NCI-H187 (cell line): ENCODE measurements at places on chromosomes 4 and X.

- no peak for DNase-seq
Measured at GRCh38 chr4:121484633-121485032, 103.8 kb upstream of the QRFPR start.

DNA sequence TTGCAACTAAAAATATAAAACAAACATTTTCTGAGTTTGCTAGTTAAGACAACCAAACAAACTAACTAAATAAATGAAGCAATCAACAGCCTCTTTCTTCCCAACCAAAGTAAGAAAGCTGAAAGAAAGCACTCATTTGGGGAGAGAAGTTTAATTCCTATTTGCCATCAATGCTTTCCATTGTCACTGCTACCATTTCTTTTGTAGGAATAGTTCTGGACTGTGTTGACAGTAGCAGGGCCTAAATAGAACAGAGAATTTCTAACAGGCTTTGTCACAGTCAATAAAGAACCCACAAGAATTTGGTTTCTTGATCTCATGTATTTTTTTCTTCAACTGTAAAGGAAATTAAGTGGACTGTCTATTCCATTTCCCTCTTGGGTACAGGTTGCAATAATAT, 1886.4 kb upstream of the TENM3 start:
- DNase-seq = no peak

DNA sequence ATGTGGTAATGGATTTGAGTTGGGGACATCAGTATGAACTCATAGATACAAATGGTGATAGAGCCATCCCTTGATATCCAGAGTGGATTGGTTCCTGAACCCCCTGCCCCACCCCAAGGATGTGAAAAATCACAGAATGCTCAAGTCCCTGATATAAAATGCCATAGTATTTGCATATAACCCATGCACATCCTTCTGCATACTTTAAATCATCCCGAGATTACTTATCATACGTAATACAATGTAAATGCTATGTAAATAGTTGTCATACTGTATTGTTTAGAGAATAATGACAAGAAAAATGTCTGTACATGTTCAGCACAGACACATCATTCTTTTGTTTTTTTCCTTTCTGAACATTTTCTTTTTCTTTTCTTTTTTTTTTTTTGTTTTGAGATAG, 18.9 kb upstream of the SEPTIN11 start:
- no peak for DNase-seq

DNA sequence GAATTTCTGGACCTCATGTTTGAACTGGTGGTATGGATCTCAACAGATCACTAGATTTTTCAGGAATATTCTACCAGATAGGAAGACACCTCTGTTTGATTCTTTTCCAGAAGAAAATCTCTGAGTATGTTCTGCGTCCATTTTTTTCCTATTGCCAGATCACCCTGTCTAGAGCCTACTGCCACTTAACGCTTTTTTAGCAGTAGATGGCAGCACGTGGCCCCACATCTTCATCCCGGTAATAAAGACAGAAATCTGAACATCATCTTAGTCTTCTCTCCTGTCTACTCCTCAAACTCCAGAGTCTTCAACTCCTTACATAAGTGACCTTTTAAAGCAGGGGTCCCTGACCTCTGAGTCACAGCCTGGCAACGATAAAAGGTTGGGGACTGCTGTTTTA, 184.7 kb downstream of the TMA16 start:
- no peak for DNase-seq

GRCh38 chrX:103520386-103520785, 1.1 kb upstream of the RAB40A start:
- no peak for DNase-seq

- no peak for DNase-seq
Measured at GRCh38 chr4:12827966-12828365, 656.2 kb downstream of the RAB28 start.

- no peak for DNase-seq
Measured at GRCh38 chr4:140141210-140141835, 12.7 kb downstream of the MAML3 start.

DNA sequence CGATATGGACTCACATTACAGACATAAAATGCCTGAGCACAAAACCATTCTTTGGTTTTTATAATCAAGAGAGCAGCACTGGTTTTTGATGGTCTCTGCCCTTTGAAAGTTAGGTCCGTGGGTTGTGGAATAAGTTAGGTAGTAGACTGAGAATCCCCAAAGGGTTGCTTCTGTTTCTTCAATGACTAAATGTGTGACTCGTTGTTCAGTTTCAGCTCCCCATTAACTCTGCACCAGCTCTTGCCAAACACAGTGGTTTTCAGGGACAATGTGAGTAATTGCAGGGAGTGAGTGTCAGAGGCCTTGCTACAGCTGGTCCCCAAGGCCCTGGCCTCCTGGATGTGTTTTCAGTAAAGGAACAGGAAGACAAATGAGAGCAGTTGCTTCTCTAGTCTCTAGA, 24.8 kb downstream of the SMIM20 start:
- DNase-seq = no peak

DNA sequence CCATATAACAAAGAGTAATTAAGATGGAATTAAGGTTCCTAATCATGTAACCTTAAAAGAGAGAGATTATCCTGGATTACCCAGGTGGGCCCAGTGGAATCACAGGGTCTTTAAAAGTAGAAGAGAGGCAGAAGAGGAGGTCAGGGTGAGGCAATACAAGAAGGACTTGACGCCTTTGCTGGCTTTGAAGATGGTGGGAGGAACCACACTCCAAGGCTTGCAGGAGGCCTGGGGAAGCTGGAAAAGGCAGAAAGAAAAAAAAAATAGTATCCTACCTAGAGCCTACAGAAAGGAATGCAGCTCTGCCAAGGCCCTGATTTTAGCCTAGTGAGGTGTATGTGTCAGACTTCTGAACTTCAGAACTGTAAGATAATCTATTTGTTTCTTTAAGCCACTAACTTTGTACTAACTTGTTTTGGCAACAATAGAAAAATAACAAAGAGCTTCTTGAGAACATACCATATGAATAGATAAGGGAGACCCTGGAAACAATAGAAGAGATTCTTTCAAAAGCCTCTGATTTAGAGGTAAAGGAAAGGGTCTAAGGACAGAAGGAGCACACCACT, 229.9 kb upstream of the TTC29 start:
- no peak for DNase-seq

DNA sequence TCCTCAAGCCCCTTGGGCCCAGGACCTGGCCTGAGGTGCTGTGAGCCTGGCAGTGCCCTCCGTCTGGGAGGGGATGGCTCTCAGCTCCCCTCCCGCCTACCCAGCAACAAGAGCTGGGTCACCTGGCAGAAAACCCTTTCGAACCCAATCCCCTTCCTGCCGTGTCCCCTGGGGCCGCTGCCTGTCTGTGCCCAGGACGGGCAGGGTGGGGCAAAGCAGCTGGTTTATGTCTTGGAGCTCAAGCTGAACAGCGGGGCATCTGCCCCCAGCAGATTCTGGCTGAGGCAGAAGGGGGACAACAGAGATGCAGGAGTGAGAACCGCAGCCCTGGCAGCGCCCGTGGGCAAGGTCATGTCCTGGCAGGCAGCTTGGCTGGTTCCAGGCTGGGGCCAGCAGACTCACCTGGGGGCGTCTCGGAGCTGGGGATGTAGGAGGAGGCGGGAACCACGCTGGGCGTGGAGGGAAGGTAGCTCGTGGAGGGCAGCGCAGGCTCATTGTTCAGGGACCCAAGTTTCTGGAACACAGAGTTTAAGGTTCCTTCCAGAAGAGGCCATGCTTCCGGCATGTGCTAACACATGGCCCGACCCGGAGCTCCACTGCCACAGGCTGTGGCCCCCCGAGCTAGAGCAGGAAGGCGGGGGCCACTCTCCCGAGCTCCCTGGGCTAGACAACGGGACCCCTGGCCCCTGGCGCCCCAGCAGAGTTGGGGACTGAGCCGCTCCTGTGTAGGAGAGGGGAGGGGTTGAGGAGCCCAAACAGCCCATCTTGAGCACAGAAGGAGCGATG, 24.2 kb downstream of the NELFA start:
- DNase-seq = no peak

DNA sequence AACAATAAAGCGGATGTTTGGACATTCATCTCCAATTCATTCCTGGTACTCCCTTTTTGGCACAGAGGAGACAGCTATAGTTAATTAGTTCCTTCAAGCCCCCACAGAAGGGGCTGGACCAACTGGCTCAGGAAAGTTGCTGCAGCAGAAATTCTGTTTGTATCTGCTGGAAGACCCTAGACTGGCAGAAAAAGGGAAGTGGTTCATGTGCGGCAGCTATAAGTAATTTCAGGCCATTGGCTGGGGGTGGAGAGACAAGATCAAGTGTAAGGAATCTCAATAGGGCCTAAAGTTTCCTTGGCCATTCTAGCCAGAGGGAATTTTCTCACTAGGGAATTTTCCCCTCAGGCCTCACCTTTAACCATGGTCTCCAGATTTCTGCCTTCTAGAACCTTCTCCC, 89.9 kb upstream of the DHX15 start:
- no peak for DNase-seq

- no peak for DNase-seq
Measured at GRCh38 chrX:120021927-120022326, 55.6 kb downstream of the RHOXF2B start.

- DNase-seq = no peak
Measured at GRCh38 chr4:76498550-76498949, 63.5 kb downstream of the SHROOM3 start.

DNA sequence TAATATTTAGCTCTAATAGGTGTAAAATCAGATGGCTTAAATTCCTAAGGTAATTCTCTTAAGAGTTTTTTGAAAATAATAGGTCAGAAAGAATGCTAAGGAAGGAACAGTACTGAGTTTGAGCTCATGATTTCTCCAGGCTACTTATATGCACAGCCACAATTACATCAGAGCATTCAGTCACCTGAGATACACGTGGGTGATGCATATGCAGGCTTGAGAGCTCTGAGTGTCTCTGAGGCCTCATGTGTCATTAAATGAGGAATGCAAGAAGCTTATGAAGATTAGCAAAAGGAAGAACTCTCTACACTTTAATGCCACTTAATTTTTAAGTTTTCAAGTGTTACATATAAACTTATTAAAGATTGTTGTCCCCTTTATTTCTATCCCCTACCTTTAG, 124.0 kb upstream of the STIM2 start:
- no peak for DNase-seq

DNA sequence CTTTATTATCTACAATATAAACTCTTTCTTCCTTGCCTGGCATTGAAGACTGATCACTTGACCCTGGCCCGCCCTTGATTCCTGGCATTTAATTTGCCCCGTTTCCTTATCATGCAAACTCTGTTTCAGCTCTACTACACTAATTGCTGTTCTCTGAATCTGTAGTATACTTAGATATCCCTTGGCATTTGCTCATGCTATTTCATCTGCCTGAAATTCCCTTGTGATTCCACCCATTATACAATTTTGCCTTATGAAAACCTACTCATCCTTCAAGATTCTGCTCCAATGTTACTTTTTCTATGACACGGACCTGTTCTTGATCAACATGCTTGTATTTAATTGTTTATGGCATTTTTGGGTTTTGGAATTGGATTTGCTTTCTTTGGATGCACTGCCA, 459.9 kb upstream of the AMOT start:
- no peak for DNase-seq

DNA sequence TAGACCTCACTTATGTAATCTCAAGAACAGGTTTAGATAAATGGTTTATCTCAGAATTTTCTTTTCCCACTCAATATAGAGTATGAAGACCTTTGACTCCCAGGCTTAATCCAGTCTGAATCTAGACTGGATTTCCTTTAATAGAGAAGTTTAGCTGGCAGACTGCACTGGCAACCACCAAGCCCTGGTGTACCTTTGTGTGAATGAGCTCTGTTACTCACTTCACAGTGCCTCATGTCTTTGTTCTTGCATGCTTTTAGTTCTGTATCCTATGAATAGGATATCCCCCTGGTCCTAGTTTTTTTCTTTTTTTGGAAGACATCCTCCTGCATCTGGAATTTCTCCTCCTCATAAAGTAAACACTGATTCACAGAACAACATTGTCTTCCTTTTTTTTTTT, 53.2 kb upstream of the MCUB start:
- DNase-seq = no peak

DNA sequence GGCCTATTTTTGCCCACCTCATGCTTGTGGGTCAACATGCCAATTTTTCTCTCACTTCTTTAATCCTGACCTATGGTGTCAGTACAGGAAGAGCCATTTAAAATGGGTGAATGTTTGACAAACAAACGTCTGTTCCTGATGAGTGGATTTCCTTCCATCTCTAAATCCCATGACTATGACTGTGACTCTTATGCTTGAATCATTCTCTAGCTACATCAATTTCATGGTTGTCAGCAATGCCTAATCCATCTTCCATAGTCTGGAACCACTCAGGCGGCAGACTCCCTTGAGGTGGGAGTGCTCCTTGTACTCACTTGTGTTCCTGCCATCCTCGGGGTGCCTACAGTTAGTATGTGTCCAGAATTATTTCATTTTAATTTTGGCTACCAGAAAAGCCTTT, 194.9 kb upstream of the RPS6KA3 start:
- DNase-seq = no peak

GRCh38 chr4:100823066-100823992, 305.5 kb upstream of the EMCN start:
- DNase-seq = no peak

DNA sequence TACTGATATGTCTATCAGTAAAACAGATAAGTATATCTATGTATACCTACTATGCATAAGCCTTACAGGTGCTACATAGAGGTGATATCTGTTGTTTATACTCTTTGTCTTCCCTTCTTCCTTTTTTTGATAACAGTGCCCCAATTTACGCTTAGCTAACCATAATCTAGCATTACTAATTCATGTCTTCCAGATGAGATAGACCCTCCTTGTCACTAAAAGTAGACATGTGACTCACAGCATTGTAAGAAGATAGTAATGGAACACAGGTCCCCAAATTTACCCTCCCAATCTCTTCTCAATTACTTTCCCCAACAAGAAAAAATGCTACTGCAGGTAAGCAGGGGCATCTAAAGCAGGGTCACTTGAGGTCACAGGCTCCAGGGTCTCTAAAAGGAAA, 7.9 kb upstream of the NFKB1 start:
- no peak for DNase-seq

- DNase-seq = no peak
Measured at GRCh38 chr4:53421791-53422190, 44.4 kb downstream of the FIP1L1 start.

DNA sequence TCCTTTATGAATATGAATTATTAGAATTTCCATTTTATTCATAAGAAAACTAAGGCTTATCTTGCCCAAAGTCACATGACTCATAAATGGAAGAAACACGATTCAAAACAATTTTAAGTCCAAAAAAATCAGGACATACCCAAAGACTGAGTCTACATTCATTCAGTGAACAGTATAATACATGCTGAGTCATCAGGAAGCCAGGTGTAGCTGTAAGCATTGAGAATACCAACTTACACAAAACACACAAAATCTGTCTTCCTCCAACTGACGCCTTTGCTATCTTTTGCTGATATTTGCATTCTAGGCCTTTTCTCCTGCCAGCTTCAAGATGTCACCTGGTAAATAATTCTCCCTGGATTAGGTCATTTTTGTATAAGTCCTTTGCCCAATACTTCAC, 520.1 kb upstream of the GALNT7 start:
- no peak for DNase-seq

DNA sequence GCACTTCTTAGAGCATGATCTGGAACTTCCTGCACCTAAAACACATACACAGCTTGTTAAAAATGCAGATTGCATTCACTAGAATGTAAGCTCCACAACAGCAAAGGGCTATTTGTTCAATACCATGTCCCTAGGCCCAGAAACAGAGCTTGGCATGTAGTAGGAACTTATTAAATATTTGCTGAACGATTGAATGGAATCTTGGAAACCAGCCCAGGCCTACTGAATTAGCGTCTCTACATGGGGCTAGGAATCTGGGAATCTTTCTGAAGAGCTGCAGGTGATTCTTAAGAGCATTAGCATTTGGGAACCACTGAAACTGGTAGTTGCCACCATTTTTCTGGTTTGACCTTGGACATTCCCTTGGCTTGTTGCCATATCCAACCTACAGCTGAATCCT, 234.1 kb downstream of the STIM2 start:
- no peak for DNase-seq
